Dermis microvascular lymphatic vessel endothelial cell (primary cell): ENCODE measurements at places on chromosomes 4 and X. TPM values are rescaled to one million over a fixed set of nuclear protein-coding genes. Genes with fewer than 3 reads are reported as not detected.

The ITM2A gene
- 25.2 and 95.0 TPM in 2 replicates for total RNA-seq

The ACOX3 gene
- total RNA-seq, result 19.4 and 23.1 TPM in 2 replicates

The UGT2A1 gene
- total RNA-seq, result not detected in 2 replicates

The IL1RAPL2 gene
- 0.13 TPM in 1 of 2 replicates, not detected in the other for total RNA-seq

The NCAPG gene
- 8.9 and 29.3 TPM in 2 replicates for total RNA-seq
